ENCODE measurements at places on chromosomes 4 and X.

DNA sequence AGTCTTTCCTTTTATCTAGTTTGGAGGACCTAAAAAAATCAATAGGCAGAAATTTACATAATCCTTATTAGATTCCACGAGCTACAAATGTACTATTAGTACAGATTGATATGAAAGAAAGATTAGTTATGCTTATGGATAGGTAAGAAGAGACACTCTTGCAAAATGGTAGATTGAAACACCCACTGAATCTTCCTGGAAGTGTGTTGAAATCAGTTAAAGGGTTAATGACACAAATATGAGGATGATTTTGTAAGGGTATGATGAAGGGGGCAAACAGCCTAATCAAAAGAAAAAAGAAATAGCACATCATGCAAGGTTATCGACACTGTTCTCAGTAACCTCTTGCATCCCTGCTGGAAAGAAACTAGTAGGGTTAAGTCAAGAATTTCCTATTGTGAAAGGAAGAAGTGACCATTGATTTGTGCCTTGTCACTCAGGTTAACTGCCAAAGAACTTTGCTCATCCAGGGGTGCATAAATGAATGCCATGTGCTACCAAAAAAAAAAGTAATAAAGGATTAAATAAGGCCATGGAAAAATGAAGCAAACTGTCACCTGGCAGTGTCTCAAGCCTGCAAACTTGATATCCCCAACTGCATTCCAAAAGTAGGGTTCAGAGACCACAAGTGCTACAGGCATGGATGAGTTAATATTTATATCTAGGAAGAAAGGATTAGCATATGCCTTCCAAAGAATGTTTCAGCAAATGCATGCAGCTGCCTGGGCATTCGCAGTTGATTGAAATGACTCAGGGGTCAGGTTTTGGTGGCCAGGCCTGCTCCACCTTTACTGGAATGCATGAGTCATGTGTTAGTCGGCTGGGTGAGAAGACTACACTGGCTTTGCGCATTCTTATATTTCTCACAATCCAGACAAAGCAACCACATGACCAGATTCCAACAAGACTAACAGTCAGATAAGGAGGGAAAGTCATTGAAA lies 78.3 kb upstream of the ATXN3L start:
- no peak for DNase-seq

GRCh38 chrX:151488677-151489076 lies 74.8 kb upstream of the PASD1 start:
- DNase-seq: peak; percentile 2

DNA sequence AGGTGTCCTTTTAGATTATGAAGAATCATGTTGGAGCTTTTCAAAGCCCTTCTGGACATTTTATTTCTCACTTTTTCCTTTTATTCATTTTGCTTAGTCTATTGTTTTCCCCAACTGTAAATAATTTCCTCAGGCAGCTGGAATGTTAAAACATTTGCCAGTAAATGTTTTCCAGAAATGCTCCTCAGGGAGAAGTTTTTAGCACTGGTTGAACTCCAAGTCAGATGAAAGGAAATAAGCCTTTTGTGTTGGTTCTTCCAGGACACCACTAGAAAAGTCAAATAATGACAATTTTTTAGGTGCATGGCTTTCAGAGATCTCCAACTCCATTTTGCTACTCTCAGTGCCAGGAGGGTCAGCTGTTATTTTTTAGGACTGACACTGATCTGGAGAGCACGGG lies 127.9 kb downstream of the IL13RA2 start:
- DNase-seq: no peak

DNA sequence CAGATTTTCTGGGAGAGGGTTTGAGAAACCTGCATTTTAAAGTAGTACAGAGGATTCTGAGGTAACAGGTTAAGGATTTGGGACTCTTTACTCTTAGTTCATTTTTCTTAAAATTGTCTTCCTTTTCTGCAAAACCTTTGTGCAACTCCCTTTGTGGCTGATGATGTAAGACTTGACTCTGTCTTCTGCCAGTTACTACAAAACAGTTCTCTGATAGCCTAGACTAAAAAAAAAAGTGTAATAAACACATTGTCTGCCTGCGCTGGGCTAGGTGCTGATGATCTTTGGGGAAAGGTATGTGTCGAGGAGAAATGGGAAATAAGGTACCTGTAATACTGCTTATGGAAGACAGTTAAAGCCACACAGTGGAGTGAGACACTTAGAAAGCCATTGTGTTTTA lies 28.7 kb downstream of the IL13RA1 start:
- no peak for DNase-seq

DNA sequence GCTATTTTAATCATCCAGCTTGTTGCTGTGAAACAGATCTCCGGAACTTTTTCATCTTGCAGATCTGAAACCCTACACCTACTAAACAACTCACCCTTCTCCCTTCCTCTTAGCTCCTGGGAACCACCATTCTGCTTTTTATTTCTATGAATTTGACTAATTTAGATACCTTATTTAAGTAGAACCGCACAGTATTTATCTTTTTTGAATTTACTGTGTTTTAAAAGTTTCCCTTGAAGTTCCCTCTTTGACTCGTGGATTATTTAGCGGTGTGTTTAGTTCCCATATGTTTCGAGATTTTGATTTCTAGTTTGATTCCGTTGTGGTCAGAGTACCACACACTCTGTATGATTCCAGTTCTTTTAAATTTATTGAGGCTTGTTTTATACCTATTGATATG lies 44.6 kb downstream of the EIF2S3 start:
- DNase-seq: no peak

- DNase-seq: no peak
Measured at GRCh38 chr4:104532677-104533076, 38.0 kb upstream of the CXXC4 start.

GRCh38 chrX:149453906-149454822 lies 50.9 kb downstream of the IDS start:
- no peak for DNase-seq

GRCh38 chrX:37370499-37371141 lies 21.5 kb downstream of the PRRG1 start:
- DNase-seq: no peak

DNA sequence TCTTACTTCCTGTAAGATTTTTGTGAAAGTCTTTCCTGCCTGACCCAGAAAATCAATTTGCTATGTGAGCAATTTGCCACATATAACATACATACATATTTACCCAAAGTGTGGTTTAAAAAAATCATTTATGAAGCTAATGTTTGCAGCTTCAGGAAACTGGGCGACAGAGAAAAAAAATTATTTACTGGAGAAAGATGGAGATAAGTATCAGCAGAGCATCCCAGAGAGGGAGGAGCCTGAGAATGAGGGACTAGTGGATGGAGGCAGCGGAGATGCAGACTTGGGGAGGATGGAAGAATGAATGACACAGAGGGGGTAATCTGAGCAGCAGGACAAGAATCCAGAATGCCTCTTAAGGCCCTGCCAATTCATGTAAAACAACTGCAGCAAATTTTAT lies 975 bp upstream of the GYPA start:
- no peak for DNase-seq

- DNase-seq: no peak
Measured at GRCh38 chrX:71225676-71226075, 2.7 kb downstream of the GJB1 start.

DNA sequence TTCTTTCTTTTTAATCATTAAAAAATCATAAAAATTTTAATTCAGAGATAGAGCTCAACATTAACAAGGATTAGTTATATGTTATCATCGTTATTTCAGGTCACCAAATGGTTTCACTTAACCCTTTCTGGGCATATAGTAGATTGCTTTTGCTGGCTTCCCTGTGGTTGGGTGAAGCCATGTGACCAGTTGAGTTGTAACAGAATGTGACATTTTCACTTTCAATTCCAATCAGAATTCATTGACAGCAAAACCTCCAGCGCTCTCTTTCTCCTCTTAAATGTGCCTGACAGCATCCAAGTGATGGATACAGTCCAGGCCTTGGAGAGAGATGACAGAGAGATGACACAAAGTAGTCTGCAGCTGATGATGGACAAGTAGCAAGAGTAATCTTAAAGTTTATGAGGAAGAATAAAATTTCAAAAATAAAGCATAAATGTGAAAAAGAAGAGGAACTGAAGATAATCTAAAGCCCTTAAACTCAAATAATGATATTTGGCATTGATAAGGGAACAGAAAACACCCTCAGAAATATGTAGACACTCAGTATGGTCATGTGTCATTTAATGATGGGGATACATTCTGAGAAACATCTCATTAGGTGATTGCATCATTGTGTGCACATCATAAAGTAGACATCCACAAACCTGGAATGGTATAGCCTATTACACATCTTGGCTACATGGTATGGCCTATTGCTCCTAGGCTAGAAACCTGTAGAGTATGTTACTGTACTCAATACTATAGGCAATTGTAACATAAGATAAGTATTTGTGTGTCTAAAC lies 92.3 kb upstream of the QRFPR start:
- no peak for DNase-seq

DNA sequence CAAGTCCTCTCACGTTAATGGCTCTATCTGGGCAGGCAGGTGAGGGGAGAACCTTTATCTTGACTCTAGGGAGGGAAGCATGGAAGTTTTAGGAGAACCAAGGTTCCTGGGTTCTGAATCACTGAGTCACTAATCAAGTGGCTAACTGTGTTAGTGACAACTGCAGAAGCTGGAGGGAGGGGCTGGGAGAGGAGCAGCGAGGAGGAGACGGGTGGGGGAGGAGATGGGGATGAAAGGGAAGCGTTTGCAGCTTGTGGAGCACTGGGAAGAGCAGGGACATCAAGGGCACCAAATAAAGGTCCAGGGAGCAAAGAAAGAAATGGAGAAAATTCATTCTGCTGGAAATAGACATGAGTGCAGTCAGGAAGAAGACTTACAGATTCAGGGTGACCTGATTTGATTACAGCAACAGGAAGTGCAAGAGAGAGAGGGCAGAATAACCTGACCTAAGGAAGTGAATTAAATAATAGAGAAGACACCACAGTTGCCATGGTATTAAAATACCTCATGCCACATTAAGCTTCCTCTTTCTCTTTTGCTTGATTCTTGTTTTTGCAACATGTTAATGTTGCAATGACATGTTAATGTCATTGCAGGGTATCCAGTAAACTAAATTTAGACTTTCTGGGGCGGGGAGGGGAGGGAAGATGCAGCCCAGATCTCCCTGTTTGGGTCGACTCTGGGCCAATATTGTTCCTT lies 4.5 kb upstream of the SETD7 start:
- no peak for DNase-seq

Data from NCI-H2107 (cell line).